ENCODE measurements at places on chromosomes 12 and 14.

DNA sequence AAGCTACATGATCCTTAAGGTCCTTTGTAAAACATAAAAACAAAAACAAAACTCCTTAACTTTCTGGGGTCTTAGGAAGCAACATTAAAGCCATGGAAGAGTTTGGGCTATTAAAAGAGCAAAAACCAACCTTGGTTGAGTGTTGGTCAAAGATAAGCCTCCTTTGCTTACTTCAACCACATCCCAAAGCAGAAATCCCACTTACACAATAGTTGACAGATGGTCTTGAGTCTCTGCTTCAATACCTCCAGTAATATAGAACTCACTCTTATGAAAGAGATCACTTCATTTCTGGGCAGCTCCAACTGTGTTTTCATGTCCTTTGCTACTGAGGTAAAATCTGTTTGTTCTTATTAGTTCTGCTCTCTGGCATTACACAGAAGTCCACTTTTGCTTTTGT is 125.8 kb downstream of the SLC38A4 start:
- DNase-seq: no peak

- no peak for DNase-seq
Observed at GRCh38 chr12:48390026-48390425, 39.3 kb upstream of the ZNF641 start.

- no peak for DNase-seq
Observed at GRCh38 chr14:47651337-47651736, 24.1 kb downstream of the MDGA2 start.

- no peak for DNase-seq
Observed at GRCh38 chr14:90349739-90350138, 18.0 kb upstream of the NRDE2 start.

- DNase-seq: no peak
Observed at GRCh38 chr14:96168581-96168980, 36.1 kb upstream of the BDKRB2 start.

GRCh38 chr12:4809449-4810218 is 89.4 kb downstream of the GALNT8 start:
- DNase-seq: no peak

Measured in epithelial cell of prostate (primary cell).